Airway epithelial cell (primary cell): ENCODE measurements at places on chromosomes 2 and 18. TPM values are rescaled to one million over a fixed set of nuclear protein-coding genes. Genes with fewer than 3 reads are reported as not detected.

SERPINB4 gene
- total RNA-seq, result 4.0 and 5.0 TPM in 2 replicates

ANKRD53 gene
- total RNA-seq, result 0.28 TPM in 1 of 2 replicates, not detected in the other

ACTR3 gene
- total RNA-seq, result 145 and 156 TPM in 2 replicates

RAB12 gene
- total RNA-seq, result 44.9 and 45.0 TPM in 2 replicates

VWC2L gene
- not detected in 2 replicates for total RNA-seq

GNLY gene
- total RNA-seq, result not detected in 2 replicates

SLC9A4 gene
- total RNA-seq, result not detected in 2 replicates

NCKAP5 gene
- 1.1 and 1.8 TPM in 2 replicates for total RNA-seq

ANKRD36C gene
- total RNA-seq, result 3.2 and 6.1 TPM in 2 replicates

C2orf66 gene
- total RNA-seq, result 0.09 and 0.56 TPM in 2 replicates

KYNU gene
- total RNA-seq, result 22.4 and 24.9 TPM in 2 replicates

ACAA2 gene
- total RNA-seq, result 36.0 and 39.5 TPM in 2 replicates

ZNG1B gene
- total RNA-seq, result 17.9 and 24.3 TPM in 2 replicates

ESPNL gene
- 0.28 TPM in 1 of 2 replicates, not detected in the other for total RNA-seq
